ENCODE measurements at places on chromosomes 1 and 21. TPM values are rescaled to one million over a fixed set of nuclear protein-coding genes. Genes with fewer than 3 reads are reported as not detected.

GRCh38 chr1:38932571-38932970, 9.1 kb downstream of the RHBDL2 start:
- H3K27ac ChIP-seq: no peak overlapping the region
- H3K4me3 ChIP-seq: no peak overlapping the region
- DNase-seq: no peak
- H3K4me1 ChIP-seq: no peaks in the 10 kb centered on the region
- H3K36me3 ChIP-seq: no peaks in the 10 kb centered on the region
- no peaks in the 10 kb centered on the region for H3K27me3 ChIP-seq

The PPP1R12B gene
- 35.8 TPM for total RNA-seq

DNA sequence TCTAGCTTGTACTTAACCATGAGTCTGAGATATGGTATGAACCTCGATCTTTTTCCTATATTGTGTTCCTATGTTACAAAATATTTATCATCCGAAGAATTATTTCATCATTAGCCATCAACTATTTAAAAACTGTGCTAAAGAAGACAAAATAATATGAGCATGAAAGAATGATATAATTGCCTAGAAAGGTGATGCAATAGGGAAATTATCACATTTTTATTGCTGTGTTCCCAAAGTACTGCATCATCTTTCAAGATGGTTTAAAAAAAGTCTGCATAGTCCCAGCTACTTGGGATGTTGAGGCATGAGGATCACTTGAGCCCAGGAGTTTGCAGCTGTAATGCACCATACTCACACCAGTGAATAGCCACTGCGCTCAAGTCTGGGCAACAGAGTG, 126.7 kb downstream of the APP start:
- DNase-seq: no peak
- no peaks in the 10 kb centered on the region for H3K36me3 ChIP-seq
- H3K27me3 ChIP-seq: no peaks in the 10 kb centered on the region

DNA sequence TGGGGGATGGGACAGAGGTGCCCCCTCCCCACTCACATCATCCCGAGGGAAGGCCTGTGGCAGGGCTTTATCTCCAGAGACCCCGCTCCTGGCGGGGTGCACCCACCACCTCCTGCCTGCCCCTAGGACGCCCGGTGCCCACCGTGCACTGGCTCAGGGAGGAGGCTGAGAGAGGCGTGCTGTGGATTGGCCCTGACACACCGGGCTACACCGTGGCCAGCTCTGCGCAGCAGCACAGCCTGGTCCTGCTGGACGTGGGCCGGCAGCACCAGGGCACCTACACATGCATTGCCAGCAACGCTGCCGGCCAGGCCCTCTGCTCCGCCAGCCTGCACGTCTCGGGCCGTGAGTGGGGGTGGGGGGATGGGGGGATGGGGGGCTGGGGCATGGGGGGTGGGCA, 71.7 kb downstream of the TRIM11 start:
- no peaks in the 10 kb centered on the region for H3K27me3 ChIP-seq
- DNase-seq: no peak
- no peak overlapping the region for H3K27ac ChIP-seq
- H3K36me3 ChIP-seq: no peaks in the 10 kb centered on the region
- H3K4me3 ChIP-seq: no peak overlapping the region

The GDAP2 gene
- total RNA-seq: 33.5 TPM

GRCh38 chr1:34018285-34018684, 146.7 kb downstream of the CSMD2 start:
- no peaks in the 10 kb centered on the region for H3K27me3 ChIP-seq
- H3K4me1 ChIP-seq: no peaks in the 10 kb centered on the region
- H3K4me3 ChIP-seq: no peak overlapping the region

DNA sequence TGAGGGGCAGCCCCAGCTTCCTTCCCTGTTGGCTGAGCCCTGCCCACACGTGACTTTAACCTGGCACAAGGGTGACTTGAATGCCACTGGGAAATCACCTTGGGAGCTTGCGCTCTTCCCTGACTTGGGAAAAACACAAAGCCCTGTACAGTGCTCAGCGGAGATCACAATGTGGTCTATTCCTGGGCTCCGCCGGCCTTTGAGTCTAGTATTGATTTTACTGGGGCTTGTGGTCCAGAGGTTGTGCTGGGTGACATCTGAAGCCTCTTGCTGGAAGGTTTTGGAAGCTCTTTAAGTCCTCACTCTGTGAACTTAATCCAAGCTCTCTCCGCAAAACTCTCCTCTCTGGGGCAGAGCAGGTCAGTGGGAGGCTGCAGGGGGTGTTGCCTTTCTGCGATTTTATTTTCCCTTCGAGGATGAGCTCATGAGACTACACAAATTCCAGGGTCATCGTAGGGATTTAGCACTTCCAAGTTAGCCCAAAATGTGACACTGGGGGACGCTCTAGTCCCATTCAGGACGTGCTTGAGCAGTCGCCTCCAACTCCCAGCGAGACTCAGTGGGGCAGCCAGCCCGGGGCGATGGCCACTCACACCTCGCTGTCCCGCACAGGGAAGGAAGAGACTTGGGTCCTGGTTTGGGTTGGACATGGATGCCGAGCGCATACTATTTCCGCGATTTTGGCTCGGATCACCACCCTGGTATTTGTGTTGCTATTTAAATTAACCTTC, 291.9 kb upstream of the AJAP1 start:
- DNase-seq: no peak
- H3K4me1 ChIP-seq: no peaks in the 10 kb centered on the region
- no peak overlapping the region for H3K4me3 ChIP-seq

DNA sequence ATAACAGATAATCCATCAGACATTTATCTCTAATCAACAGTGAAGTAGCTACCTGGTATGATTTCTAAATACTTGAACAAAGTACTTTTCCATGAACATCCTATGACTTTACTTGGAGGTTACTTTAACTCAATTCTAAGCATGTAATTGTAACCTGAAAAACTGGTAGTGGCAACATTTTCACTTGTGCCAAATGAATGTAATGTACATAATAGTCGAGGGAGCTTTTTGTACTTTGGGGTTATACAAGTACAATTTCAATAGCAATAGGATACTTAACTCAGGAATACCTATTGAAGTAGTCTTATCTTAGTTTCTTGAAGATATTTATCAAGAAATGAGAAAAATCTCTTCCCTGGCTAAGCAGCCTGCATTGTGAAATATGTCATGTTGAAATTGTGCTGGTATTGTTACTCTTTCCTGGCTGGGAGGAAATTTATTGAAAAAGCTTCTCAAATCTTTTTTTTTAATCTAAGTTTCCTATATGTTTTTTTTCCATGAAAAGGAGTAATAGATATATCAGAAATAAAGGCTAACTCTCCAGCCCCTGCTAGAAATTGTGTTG, 33.7 kb upstream of the CACYBP start:
- H3K4me3 ChIP-seq: peak overlapping the region; percentile 21
- H3K27ac ChIP-seq: peak overlapping the region; percentile 83
- peak; percentile 95 for DNase-seq
- H3K36me3 ChIP-seq: no peaks in the 10 kb centered on the region

- no peaks in the 10 kb centered on the region for H3K36me3 ChIP-seq
- H3K4me1 ChIP-seq: 0 out of 2 replicates have a peak, but pooled peaks cover 3% of the 10 kb centered on the region
- H3K27ac ChIP-seq: no peak overlapping the region
- H3K4me3 ChIP-seq: no peak overlapping the region
- no peak for DNase-seq
Measured at GRCh38 chr1:230759369-230760065, 12.3 kb downstream of the CAPN9 start.

The ANGPTL3 gene
- not detected for total RNA-seq

DNA sequence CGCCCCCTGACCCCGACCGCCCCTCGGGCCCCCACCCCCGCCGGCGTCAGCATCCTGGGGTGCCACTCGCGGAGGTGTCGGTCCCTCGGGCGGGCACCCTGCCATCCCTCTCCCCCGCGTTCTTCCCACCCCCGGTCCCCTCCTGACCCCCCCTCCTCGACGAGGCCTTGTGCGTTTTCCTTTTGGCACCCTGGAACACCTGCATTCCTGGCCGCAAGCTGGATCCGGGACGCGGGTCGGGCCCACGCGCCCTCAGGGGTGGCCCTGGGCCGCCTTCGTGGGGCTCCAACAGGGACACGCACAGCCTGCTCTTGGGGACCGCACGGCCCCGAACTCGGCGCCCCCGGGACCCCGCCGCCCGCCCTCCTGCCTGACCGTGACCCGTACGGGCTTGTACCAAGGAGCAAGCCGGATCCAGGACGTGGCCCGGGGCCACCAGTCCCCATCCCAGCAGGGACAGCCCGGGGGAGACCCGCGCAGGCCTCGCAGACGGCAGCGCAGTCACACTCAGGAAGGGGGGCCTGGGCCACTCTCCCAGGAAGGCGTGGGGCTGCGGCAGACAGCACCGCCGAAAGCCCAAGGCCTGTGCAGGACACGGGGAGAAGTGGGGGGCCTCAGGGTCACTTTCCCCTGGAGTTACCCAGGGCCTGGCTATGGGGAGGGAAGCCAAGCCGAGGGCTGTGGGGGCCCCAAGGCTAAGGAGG, 579 bp upstream of the SLC19A1 start:
- H3K27ac ChIP-seq: no peak overlapping the region
- peak overlapping the region; percentile 73 for H3K4me3 ChIP-seq
- 0 out of 2 replicates have a peak, but pooled peaks cover 6% of the 10 kb centered on the region for H3K4me1 ChIP-seq
- DNase-seq: no peak

The RABGAP1L gene
- 56.7 TPM for total RNA-seq

- H3K27ac ChIP-seq: peak overlapping the region; percentile 96
- peak overlapping the region; percentile 75 for H3K4me3 ChIP-seq
- 0 out of 2 replicates have a peak, but pooled peaks cover 6% of the 10 kb centered on the region for H3K36me3 ChIP-seq
- H3K27me3 ChIP-seq: no peaks in the 10 kb centered on the region
Measured at GRCh38 chr1:119139857-119140176, 636 bp downstream of the WARS2 start.

The DDX59 gene
- 35.9 TPM for total RNA-seq
